ENCODE measurements at places on chromosomes 5 and 9.

GRCh38 chr5:89255845-89256463, 373.0 kb upstream of the MEF2C start:
- no peak for DNase-seq

GRCh38 chr5:149898811-149899210, 45.8 kb downstream of the PDE6A start:
- DNase-seq = no peak

DNA sequence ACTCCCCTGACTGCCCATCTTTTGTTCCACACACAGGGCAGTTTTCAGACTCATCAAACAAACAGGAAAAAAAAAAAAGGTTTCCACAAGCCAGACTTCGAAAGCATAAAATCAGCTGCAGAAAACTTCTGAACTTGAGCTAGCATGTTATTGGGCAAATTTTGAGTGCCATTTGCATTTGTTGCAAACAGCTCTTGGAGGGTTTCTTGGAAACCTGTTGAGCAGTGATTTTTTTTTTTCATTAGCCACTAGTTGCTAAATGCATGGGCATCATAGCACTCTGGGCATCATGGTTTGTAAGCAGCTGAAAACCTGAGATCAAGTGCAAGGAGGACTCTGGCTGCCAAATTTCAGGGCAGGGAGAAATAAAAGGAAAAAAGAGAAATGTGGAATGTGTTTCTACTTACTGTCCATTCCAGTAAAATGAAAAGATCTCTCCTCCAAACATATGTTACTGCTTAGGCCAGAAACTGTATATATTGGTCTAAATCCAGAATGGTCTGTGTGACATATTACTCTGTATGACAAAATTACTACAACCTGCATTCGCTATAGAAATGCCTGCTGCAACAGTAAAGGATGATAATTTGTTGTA, 85.2 kb upstream of the SMIM23 start:
- DNase-seq = no peak

- no peak for DNase-seq
Observed at GRCh38 chr9:119884438-119884837, 515.2 kb upstream of the BRINP1 start.

GRCh38 chr9:113205432-113205831, 15.6 kb downstream of the FKBP15 start:
- DNase-seq = no peak

DNA sequence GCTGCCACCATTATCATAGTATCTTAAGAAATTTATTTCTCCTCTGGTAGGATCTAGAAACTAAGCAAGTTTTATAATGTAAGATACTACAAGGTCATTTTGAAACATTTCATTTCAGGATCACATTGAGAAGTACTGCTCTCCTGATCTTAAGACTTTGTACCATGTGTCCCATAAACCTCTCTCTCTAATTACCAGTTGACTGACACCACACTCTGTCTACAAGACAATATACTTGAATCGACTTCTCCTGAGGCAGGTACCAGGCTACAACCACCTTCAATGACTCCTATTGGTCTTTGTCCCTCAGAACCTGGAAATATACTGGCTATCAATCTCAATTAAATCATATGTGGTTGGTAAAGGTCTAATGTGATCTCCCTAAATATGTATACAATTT, 597.0 kb downstream of the PTPRD start:
- no peak for DNase-seq

DNA sequence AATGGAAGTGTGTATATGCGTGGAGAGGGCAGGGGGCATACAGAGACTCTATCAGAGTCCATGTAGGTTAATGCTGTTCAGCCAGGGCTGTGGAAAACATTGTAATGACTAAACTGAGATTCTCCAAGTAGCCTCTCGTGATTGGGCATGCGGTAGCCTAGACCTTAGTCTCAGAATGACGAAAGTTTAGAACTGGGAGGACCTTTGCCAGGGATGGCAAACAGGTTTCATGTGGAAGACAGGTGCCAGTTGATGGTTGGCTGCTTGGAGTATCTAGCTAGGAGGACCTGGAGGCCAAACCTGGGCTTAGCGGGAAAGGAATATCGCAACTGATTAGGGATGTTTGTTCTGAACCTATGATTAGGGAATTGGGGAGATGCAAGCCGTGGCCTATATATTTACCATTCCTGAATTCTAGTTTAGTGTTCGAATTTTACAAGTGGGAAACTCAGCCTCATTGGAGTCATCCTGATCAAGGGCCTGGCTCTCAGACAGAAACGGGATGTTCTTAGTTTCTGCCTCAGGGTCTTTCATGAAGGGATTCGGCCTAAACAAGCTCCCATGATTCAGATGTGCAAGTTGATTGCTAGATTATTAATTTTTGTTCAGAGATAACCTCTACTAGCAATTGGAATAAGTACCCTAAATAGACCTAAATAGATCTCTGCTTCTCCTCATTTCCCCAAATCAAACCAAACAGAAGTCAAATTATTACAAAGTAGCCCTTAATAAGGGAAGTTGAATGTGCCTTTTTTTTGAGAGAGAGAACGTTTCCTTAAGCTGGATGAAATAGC, 26.8 kb upstream of the TJP2 start:
- DNase-seq = no peak

DNA sequence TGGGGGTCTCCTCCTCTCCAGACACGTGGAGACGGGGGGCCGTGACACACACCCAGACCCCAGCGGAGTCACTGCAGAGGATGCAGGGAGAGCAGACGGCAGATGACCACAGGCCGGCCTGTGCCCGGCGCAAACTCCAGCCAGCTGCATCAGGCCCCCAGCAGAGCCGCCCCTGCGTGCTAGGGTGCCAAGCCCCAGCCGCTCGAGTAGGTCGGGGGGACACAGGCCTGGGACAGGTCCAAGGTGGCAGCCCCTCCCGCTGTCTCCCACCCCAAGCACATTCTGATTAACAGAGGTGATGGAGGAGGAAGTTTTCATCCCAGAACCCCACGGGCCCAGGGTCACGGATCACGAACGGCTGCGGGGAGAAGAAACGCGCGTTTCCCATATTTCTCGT, 14.4 kb downstream of the NACC2 start:
- DNase-seq = no peak

DNA sequence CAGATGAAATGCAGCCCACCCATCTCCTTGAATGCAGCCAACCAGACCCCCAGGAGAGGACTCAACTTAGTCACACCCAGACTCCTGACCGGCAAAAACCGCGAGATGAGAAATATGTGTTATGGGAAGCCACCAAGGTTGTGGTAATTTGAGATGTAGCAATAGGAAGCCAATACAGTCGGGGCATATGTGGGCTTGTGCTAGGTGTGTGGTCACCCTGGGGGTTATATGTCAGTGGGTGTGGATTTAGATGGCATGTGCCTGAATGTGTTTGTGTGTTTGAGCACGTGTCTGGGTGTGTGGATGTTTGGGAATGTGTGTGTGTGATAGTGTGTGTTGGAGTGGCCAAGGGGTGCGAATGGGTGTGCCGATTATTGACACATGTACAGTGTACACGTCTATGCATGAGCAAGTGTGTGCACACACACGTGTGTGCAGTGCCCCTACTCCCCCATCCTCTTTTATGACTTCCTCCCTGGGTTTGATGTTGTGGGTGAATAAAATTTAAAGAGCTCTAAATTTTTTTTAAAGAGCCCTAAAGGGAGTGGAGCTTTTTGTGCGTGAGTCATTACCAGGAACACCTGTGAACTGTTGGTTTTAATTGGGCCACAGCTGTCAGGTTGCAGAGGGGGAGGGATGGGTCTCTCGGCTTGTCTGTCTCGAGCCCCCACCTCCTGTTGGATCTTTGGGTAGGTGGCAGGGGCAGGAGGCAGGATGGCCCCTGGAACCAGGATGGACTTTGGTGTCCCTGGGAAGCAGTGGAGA, 86.8 kb downstream of the LHX2 start:
- no peak for DNase-seq

DNA sequence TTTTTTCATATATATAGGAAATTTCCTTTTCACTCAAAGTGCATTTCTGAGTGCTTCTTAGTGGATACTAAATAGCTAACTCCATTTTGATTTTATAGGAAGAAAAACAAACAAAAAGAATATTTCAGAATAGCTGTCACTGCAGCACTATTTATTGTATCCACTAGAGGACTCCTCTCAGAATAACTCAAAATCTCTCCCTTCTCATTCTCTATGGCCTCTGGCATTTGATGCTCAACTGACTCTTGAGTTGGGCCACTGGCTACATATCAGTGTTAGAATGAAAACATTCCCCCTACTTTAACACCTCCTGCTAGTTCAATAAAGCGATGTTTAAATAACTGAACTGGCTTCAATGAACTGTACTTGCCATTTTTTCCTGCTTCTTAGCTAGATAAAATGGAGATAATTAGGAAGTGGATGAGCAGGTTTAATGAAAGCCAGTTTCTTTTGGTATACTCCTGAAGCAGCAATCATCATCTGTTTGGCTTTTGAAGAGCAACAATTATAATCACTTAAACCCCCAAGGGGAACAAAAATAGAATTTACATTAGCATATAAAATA, 16.6 kb upstream of the ELAVL2 start:
- no peak for DNase-seq

- DNase-seq = no peak
Observed at GRCh38 chr5:22964632-22965031, 111.5 kb upstream of the CDH12 start.

DNA sequence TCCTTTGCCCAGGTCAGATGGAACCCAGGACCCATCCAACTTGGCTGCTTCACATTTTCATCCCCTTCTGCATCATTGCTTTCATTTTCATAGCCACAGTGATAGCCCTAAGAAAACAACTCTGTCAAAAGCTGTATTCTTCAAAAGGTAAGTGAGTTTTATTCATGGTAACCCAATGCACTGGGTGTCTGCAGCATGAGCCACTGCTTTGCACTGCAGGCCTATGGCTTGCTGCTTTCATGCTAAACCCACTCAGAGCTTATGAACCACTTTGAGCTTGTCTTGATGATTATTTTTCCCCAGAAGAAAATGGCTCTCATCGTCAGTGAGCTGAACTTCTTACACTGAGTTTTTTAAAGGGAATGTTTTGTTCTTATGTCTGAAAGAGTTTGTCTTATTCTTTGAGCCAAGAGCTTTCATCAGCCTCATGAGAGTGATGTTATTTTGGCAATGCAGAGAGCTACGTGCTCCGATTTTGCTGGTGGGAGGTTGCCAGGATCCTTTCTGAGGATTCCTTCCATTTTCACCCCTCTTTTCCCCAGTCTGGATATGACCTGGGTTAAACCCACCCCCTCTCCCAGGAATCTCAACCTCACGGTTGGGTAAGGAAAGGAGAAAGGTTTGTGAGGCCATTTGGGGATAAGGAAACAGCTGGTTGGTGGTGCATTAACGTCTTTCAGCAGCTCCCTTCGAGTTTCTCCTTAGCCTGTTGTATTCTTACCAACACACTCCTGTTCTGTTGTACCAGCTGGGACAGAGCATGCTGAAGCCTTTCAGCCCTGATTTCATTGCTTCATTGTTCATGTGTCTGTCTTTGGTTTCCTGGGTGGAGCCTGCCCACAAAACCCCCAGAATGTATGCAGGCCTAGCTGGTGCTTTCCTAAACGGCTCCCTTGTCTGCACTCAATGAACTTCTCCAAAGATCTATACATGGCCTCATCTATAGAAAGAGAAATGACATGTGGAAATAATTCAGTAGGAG, 47.6 kb downstream of the PDCD1LG2 start:
- no peak for DNase-seq

GRCh38 chr9:134532084-134532483, 109.5 kb upstream of the COL5A1 start:
- no peak for DNase-seq

GRCh38 chr9:87259543-87260518, 237.8 kb upstream of the DAPK1 start:
- DNase-seq = no peak

- DNase-seq = no peak
Observed at GRCh38 chr9:125950880-125951471, 203.8 kb downstream of the PBX3 start.

GRCh38 chr9:75965231-75965630, 74.8 kb downstream of the PCSK5 start:
- DNase-seq = no peak

DNA sequence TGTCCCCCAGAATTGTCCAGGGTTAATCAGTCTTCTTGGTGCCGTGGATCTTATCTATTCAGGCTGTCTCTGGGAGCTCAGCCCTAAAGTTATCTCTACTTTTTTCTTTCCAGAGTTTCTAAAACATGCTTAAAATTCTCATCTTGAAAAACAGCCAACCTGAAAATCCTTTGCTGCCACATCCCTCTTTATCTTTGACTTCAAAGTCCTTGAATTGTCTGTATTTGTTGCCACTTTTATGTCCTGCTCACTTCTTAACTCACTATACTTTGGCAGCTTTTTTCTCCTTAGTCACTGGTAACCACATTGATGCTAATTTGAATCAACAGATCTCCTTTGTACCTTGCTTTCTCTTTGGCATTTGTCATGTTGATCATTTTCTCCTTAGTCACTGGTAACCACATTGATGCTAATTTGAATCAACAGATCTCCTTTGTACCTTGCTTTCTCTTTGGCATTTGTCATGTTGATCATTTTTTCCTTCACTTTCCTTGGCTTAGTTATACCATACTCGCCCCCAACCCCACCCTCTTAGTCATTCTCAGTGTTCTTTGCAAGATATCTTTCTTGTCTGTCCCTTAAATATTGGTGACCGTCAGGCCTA, 8.5 kb downstream of the DMXL1 start:
- no peak for DNase-seq

- DNase-seq = no peak
Observed at GRCh38 chr5:83751201-83751600, 30.5 kb upstream of the HAPLN1 start.

DNA sequence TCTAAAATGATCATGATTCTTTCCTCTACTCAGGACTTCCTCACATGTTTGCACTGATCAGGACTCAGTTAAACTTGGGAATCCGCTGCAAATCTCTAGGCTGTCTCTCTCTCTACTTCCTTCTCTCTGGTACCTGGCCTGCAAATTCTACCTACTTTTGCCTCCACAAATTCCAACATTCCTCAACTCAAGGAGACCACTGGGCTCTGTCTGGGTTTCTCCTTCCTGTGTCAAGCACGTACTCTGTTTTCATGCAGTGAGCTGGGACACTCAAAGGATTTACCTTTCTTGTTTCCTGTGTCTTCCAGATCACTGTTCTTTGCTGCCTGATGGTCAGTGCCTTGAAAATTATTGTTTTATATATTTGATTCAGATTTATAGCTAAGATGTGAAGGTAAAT, 45.9 kb upstream of the ANKRD31 start:
- DNase-seq = no peak

GRCh38 chr9:19935422-19935821, 146.6 kb upstream of the SLC24A2 start:
- no peak for DNase-seq

- no peak for DNase-seq
Observed at GRCh38 chr5:68405784-68406743, 190.5 kb downstream of the PIK3R1 start.

GRCh38 chr9:133876144-133876543, 116.0 kb downstream of the VAV2 start:
- DNase-seq = no peak

GRCh38 chr5:6766604-6767093, 53.4 kb downstream of the TENT4A start:
- DNase-seq = no peak

GRCh38 chr5:159337016-159337955, 7.0 kb upstream of the IL12B start:
- no peak for DNase-seq

- no peak for DNase-seq
Observed at GRCh38 chr9:133944746-133945135, 47.4 kb downstream of the VAV2 start.

GRCh38 chr9:15182730-15183129, 124.3 kb downstream of the TTC39B start:
- no peak for DNase-seq

Measured in cerebellar nuclear complex (tissue), 1 donor.